ENCODE measurements at places on chromosomes 16 and 17.

DNA sequence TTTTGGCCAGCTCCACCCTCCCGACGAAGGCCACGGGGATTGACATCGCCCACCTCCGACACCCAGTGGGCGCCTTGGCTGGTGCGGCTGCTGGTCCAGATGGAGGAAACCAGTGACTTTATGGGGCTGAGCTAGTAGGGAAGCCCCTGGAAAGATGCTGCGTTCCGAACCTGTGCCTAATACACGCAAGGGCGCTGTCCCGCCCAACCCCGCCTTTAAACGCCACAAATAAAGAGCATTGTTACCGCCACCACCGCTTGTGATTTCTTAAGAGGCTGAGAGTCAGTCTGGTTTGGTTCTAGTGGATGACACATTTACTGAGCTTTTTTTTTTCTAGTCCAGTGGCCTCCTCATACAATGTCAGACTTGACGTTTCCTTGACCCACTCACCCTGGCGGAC, 107.9 kb downstream of the AATF start:
- no peak for DNase-seq

- DNase-seq: no peak
Observed at GRCh38 chr17:68782789-68783188, 172.4 kb downstream of the ABCA8 start.

DNA sequence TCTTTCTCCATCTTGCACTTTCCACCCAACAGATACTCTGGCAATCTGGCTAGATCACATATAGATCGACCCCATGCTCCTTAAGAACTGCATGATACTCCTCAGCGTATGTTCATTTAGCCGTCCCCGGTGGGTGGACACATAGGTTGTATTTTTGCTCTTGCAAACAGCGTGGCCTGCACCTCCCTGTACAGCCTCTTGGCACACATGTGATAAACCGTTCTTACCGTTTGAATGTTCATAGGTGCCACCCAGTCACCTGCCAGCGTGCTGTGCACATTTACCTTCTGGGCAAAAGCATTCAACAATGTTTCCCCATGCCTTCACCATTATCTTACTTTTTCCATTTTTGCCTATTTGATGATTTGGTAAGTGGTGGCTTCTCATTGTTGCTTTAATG, 6.2 kb downstream of the TNP2 start:
- DNase-seq: no peak

- peak; percentile 97 for DNase-seq
Observed at GRCh38 chr17:50200457-50201275, 765 bp downstream of the COL1A1 start.

GRCh38 chr16:8483396-8483795, 106.9 kb downstream of the TMEM114 start:
- no peak for DNase-seq

- DNase-seq: peak; percentile 68
Observed at GRCh38 chr17:74770498-74771318, 5.4 kb downstream of the NAT9 start.

- peak; percentile 48 for DNase-seq
Observed at GRCh38 chr16:53043428-53043831, 9.3 kb downstream of the CHD9NB start.

DNA sequence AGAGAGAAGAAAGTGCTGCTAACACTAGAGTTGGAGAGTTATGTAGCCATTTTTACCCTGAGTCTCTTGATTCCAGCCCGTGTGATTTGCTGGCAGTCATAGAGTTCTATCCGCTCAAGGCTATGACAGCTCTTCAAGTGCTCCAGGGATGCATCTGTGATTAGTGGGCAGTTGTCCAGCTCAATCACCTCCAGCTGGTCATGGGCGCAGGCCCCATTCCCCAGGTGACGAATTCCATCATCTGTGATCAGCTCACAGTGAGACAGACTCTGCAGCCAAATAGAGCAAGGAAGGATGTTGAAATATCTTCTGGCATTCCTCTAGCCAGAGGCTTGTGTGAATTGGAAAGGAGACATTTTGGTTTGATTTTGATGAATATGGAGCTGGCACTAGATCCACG, 38.4 kb upstream of the STAC2 start:
- DNase-seq: no peak

- no peak for DNase-seq
Observed at GRCh38 chr17:36674278-36674650, 72.9 kb downstream of the MRM1 start.

DNA sequence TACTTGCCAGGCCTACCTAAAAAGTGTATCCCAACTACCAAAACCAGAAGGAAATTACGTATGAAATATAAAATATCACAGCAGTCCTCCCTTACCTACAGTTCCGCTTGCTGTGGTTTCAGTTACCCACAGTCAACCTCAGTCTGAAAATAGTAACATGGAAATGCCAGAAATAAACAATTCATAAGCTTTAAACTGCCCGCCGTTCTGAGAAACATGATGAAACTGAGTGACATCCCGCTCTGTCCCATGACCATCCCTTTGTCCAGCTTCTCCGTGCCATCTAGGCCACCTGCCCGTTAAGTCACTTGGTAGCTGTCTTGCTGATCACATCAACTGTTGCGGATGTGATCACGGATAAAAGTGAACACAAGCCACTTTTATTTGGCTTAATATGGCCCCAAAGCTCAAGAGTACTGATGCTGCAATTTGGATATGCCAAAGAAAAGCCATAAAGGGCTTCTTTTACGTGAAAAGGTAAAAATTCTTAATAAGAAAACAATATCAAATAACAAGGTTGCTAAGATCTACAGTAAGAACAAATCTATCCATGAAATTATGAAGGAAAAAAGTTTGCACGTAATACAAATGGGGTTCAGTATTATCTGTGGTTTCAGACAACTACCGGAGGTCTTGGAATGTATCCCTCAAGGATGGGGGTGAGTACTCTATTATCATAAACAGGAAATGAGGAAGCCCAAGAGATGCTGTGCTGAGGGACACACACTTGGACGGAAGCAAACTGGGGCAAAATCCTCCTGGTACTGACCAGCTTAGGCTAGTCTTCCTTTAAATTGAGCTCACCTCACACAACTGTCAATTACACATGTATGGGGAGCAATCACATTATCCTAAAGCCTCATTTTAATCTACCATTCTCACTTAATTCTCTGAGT, 8.2 kb downstream of the USP22 start:
- peak; percentile 32 for DNase-seq

GRCh38 chr16:926715-927114, 44.1 kb downstream of the LMF1 start:
- DNase-seq: no peak

GRCh38 chr17:55731586-55732250, 9.1 kb upstream of the TMEM100 start:
- DNase-seq: peak; percentile 76

GRCh38 chr17:7404737-7405349, 946 bp upstream of the TMEM256 start:
- no peak for DNase-seq

DNA sequence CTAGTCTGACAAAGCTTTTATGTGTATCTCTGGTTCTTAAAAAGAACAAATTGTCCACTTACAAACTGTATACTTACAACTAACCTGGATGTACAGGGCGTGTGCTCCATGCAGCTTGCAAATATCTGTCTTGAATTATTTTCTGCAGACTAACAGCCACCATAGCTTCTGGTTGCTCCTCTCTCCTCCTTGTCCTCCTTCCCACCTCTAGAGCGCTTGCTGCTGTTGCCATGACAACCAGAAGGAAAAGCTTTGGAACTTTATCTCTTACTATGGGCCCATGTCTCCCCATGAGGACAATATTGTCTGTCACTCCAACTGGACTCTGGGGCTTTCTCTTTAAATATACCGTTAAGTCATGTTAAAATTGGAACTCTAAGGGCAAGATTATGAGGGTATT, 71.5 kb upstream of the DHX40 start:
- no peak for DNase-seq

GRCh38 chr17:58054641-58055040, 28.6 kb upstream of the DYNLL2 start:
- no peak for DNase-seq

GRCh38 chr16:52384378-52384777, 162.6 kb downstream of the TOX3 start:
- DNase-seq: no peak

- no peak for DNase-seq
Observed at GRCh38 chr16:16166085-16166484, 57.2 kb downstream of the ABCC6 start.

- peak; percentile 85 for DNase-seq
Observed at GRCh38 chr16:10521681-10522274, 58.6 kb downstream of the EMP2 start.

DNA sequence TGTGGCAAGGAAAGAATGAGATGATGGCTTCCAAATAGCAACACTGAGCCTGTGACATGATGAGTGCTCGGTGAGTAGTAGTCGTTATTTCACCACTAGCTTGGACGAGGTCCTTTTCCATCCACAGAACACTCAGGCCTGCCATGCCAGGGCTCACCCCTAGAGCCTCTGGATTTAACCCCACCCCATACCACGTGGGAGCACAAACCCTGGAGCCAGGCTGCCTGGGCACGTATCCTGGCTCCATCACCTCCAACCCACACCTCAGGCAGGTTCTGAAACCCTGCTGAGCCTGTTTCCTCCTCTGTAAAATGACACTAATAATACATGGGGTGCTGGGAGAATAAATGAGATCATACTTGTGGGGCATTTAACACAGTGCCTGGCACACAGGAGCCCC, 192.4 kb downstream of the KATNIP start:
- no peak for DNase-seq

DNA sequence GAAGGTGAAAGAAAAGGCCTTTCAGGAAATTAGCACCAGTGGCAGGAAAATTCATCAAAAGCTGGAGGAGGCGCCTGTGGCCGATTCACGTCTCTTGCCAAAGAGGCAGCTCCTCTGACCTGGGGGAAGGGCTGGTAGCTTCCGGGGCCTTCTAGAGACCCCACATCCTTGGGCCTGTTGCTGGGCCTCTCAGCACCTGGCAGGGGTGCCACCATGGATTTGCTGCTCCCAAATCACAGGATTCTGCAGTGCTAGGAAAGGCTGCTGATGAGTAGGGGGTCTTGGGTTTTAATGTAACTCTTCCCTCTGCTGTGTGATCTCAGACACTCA, 11.6 kb upstream of the CBFB start:
- DNase-seq: no peak

- DNase-seq: no peak
Observed at GRCh38 chr17:69695646-69696045, 281.1 kb downstream of the MAP2K6 start.

- no peak for DNase-seq
Observed at GRCh38 chr16:47903470-47903869, 252.3 kb downstream of the ABCC12 start.

DNA sequence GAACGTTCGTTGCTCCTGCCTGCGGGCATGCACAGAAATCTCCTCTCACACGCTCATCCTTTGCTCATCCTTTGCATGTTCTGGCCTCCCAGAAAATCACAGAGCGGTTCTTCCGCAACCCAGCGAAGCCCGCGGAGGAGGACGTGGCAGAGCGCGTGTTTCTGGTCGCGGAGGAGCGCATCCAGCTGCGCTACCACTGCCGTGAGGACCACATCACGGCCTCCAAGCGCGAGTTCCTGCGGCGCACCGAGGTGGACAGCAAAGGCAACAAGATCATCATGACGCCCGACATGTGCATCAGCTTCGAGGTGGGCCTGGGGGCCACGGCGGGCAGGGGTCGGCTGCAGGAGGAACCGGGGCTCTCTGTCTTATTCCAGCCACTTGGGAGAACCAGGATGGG, 9.6 kb upstream of the KATNB1 start:
- DNase-seq: no peak

GRCh38 chr16:27838536-27839175, 224.9 kb downstream of the GSG1L start:
- DNase-seq: no peak

GRCh38 chr17:35519906-35520442, 17.5 kb downstream of the SLFN12L start:
- DNase-seq: peak; percentile 64

DNA sequence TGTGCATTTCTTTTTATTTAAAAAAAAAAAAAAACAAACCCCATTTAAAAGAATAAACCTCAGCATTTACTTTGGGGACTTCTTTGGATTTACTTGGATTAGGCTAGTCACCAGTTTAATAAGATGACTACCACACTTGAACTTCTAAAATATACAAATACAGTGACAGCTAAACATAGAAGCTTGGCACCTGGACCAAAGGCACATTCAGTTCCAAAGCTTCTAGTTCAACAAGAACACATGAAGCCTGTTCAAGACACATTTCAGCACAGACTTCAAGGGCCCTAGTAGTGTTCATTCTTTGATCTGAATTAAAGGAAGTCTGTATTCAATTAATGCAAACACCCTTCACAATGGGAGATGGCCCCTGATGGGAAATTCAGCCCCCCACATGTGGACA, 11.6 kb upstream of the ROGDI start:
- DNase-seq: no peak

DNA sequence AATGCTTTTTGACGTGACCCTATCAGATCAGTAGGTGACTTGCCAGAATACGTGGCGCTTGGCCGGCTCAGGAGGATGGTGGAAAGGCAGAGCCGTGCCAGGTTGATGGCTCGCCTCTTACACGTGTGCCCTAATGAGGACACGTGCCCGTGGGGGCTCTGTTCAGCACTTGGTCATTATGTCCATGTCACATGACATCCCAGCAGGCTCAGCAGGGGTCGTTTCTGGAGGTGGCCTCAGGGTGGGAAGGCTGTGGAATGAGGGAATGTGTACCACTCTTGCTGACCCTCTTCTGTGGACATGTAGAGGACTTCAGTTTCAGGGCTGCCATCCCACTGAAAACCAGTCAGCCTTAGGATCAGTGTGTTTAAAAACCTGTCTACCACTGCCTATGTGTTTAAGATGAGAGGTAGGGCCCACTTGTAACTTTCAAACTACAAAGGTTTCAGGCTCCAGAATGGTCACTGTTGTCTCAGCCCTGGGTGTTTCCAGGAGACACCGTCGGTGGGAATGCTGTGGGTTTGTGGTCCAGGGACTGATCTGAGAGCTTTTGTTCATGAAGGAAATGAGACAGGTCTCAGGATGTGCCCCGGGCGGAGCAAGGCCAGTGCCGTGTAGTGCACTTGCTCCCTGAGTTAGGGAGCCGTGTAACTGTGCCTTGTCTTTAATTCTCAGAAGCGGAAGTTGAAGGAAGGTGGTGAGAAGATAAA, 12.1 kb downstream of the UBN1 start:
- no peak for DNase-seq

DNA sequence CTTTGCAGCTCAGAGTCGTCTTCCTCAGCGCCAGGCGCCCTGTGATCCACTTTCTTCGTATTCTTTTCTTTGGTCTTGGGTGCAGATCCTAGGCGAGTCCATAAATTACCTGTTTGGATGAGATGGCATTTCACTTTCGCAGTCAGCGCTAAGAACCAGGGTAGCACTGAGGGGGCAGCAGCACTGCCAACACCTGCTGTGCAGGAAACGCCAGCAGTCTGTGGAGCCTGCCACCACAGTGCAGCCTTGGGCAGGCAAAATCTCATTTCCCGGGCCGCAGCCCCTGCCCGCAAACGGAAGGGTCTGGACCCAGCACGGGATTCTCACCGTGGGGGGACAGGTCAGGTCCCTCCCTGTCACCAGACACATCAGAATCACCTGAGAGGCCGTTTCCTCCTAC, 12.2 kb upstream of the ITGAE start:
- DNase-seq: no peak

- no peak for DNase-seq
Observed at GRCh38 chr16:47949276-47949675, 206.5 kb downstream of the ABCC12 start.

Data from lung (tissue), 17 donors.